ENCODE measurements at places on chromosomes 7 and 10.

GRCh38 chr7:49669692-49670260, 103.7 kb upstream of the VWC2 start:
- DNase-seq: no peak

- no peak for DNase-seq
Measured at GRCh38 chr7:91162436-91162835, 101.8 kb upstream of the FZD1 start.

GRCh38 chr10:12481924-12482323, 132.6 kb downstream of the CAMK1D start:
- no peak for DNase-seq

GRCh38 chr10:42304341-42304740, 334.0 kb downstream of the ZNF33B start:
- no peak for DNase-seq

DNA sequence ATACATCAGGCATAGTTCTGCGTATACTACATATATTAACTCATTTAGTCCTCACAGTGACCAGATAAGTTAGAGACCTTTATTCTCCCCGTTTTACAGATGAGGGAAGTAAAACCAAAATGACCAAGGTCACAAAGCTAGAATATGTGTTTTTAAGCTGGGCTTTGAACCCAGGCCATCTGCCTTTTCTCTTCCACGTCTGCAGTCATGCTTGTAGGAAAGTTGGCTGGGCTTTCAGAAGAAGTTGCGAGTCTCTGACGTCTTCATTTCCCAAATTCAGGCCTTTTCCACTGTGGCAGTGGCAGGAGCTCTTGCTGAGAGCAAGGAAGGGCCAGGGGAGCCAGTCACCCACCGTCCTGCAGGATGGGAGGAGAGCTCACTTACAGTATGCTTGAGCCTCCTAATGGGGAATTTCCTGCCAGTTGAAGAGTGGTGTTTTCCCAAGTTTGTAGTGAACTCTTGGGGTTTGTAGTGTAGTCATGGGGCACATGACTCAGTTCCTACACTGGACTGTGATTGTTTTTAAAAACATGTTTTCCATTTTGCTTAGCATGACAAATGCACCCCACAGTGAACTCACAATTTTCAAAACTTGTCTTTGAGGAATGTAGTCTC, 34.2 kb downstream of the CYP17A1 start:
- DNase-seq: no peak

DNA sequence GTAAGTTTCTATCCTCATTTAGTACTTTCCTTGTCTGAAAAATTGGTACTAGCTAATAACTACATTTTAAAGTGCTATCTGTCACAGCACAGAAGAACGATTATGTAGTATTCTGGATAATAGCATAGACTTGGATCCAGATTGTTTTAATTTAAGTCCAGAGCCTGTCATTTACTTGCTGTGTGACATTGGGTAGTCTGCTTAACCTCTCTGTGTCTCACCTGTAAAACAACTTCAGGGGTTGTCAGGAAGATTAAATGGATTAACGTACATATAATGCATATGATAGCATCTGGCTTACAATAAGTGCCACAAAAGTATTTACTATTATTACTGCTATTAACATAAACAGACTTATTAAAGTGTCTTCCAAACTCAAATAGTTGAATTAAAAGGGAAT, 1221.4 kb downstream of the GATA3 start:
- DNase-seq: no peak

GRCh38 chr7:18283045-18283444, 212.5 kb upstream of the HDAC9 start:
- no peak for DNase-seq

DNA sequence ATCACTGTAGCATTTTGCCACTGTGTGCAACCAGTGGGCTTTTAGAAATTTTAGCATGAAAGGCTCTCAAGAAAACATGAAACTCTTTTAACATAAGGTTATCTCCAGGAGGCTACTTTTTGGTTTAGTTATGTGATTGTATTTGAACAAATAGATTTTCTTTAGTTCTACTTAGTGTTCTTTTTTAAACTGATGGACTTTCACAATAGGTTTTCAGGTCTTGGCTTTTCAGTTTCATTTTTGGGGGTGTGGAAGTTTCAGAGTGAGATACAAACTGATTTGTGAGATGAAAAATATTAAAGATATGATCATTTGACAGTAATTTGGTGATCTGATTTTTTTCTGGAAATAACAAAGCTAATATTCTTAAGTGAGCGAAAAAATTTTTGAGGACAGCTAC, 344.1 kb downstream of the PHF14 start:
- no peak for DNase-seq

GRCh38 chr7:94823947-94824346, 83.4 kb upstream of the PPP1R9A start:
- no peak for DNase-seq

GRCh38 chr7:48042636-48043035, 7.3 kb downstream of the C7orf57 start:
- no peak for DNase-seq

DNA sequence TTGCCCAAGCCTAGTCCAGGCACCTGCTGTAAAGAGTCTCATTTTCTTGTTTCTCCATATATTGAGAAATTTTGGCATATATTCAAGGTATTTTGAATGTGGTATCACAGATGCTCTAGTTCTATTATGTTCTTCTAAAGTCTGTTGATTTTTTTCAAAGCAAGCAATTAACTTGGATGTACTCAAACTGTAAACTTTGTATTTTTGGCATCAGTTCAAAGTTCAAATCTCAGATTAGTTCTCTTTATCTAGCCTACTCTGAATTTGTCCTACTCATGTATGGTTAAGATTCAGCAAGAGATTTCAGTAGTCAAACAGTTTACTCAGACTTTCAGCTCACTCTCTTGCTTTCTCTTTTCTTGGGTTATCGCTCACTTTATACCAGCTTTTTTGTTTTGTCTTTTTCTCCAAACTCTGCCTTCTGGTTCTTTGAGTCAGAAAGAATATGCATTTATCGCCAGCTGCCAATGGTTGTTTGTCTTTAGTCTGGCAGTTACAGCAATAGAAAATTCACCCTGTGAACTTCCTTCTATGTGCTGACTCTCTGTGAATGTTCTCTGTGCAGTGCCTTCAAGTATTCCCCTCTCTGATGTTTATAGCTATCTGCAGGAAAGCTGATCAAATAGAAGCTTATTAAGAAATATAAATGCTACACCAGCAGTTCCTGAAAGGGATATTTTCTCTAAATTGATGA, 56.0 kb downstream of the ANKRD7 start:
- no peak for DNase-seq

GRCh38 chr10:112835217-112835715, 114.8 kb upstream of the TCF7L2 start:
- no peak for DNase-seq

GRCh38 chr10:68606918-68607317, 46.8 kb downstream of the TET1 start:
- no peak for DNase-seq

- DNase-seq: no peak
Measured at GRCh38 chr10:110074298-110074697, 66.5 kb downstream of the ADD3 start.

DNA sequence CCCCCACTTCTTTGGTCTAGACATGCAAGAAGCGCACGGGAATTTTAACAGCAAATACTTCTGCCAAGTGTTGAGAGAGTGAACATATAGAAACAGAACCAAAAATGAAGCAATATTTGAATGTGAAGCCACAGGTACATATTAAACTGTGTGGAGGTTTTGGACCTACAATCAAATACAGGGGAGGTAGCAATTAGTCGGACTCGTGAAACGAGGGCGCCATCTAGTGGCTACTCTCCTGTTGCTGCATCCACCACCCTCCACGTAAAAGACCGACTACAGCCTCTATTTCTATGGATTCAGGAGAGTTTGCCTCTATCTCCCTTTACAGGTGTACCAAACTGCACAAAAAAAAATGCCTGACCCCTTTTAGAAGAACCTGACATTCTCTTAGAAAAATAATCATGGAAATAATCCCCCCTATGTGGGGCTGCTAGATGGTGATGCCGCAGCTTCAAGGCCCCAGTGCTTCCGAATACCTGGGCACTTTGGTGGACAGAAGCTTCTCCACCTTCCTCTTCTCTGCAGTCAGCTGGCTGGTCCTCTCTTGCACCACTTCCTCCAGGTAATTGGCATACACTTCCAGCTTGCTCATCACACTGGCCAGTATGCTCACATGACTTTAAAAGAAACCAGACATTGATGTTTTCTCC, 31.7 kb downstream of the TECTB start:
- DNase-seq: peak; percentile 66

- no peak for DNase-seq
Measured at GRCh38 chr7:108589199-108589598, 19.5 kb downstream of the DNAJB9 start.

- no peak for DNase-seq
Measured at GRCh38 chr10:127194111-127194510, 2.3 kb downstream of the INSYN2A start.

- DNase-seq: no peak
Measured at GRCh38 chr7:129742256-129742655, 130.7 kb downstream of the NRF1 start.

DNA sequence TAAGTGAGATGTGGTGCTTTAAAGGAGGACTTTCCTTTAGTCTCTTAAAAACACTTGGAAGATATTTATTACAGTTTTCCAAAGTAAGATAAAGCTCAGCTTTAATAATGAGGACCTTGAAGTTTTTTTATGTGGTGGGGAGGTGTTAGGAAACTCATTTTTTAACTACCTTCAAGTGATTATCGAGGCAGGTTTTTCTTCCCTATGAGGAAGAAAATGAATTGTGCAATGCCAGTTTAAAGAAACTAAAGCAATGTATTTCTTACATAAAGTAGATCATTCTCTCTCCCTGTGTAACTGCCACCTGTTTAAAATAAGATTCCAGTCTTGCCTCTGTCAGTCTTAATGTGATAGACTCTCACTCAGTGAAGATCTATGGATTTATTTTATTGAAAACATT, 27.9 kb downstream of the ZEB1 start:
- no peak for DNase-seq

DNA sequence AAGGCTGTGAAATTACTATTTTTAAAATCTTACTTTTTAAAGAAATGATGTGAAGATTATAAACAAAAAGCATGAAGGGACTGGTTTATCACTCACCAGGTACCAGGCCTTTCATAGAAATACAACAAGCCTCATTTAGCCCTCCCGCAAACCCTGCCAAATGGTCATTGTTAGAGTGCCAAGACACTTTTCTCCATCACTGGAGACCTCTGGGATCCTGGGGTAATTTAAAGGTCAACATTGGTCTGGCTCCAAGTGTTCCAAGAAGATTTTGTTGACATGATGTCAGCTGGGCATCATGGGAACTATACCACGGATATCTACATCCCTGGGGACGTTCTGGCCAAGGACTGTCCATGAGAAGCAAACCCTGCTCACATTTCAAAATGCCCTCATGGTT, 138.0 kb upstream of the FRMD4A start:
- no peak for DNase-seq

DNA sequence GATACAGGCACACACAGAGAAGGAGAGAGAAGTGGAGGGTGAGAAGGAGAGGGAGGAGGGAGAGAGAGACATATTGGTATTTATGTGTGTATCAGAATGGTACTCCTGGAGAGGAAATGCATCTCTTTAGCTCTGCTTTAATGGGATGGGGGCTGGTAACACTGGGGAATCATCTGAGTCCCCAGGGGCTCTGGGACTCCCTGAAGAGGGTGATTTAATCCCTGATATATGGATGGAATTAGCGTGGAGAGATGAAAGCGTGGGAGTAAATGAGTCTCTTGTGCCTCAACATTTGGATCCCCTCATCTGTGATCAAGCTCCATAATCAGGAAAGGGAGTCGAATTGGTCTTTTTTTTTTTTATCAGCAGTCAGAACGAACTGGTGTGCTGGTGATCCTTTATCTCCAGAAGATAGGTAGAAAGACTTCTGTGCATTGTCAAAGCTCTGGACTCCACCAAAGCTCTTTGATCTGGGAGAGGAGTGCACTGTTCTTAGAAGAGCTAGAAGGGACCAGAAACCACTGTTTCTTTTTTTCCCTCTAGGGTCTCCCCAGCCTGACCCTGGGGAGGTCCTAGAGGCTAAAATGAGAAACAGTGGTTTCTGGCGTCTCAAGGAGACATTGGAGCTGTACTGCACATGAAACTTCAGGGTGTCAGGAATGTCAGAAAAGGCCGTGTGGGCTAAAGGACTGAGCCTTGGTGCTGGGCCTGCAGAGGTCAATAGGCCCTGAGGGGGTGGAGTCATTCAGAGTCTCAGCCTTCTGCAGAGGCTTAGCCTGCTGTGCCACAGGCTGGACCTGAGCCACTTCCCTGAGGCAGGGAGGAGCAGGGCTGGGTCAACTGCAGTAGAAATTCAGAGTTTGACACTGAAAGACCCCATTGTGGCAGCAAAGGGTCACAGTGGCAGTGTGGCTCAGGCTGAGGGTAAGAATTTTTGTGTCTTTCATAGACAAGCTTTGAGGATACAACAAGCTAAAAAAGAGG, 234.4 kb upstream of the SLC26A5 start:
- no peak for DNase-seq

DNA sequence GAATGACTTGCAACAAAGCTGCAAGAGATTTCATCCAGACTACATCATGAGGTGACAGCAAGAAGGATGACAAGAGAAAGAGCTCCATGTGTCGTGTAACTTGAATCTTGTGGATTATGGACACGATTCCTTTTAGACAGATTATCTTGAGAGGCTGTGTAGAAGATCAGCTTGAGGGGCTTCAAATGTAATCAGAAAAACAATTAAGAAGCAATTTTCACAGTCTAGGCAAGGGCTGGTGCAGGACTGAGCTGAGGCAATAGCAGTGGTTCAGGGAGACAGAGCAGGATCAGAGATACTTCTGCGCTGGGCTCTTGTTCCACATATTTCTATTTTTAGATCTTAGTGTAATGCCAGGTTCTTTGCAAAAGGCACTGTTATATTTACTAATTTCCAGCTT, 253.0 kb upstream of the COBL start:
- DNase-seq: no peak

DNA sequence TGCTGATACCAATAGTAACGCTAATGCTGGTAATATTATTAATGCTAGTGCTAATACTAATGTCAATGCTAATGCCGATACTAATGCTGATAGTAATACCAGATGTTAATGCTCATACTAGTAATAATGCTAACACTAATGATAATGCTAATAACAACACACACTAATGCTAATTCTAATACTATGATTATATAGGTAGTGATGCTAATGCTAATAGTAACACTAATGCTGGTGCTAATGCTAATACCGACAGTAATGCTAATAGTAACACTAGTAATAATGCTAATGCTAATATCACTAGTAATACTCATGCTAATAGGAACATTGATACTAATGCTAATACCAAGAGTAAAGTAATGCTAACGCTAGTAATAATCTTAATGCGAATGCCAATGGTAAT, 406.4 kb upstream of the RNF32 start:
- no peak for DNase-seq

DNA sequence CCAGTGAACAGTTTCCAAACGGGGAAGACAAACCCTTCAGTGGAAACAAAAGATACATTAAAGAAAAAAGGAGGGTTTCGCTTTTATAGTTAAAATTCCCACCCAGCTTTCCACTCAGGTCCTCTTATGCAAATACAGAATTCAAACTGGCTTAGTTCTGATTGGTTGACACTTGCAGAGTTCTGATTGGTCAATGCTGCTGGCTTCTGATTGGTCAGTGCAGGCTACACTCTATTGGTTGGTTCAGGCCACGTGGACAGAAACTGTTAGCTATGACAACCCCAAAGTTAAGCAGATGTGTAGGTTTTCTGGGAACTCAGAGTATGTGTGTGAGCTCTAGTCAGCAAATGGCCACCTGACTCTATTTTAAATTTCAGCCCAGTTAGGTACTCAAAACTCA, 80.0 kb downstream of the FBXL13 start:
- no peak for DNase-seq
